Mesenteric fat pad (tissue), 1 donor: ENCODE measurements at places on chromosomes 6 and 20. TPM values are rescaled to one million over a fixed set of nuclear protein-coding genes. Genes with fewer than 3 reads are reported as not detected.

DNA sequence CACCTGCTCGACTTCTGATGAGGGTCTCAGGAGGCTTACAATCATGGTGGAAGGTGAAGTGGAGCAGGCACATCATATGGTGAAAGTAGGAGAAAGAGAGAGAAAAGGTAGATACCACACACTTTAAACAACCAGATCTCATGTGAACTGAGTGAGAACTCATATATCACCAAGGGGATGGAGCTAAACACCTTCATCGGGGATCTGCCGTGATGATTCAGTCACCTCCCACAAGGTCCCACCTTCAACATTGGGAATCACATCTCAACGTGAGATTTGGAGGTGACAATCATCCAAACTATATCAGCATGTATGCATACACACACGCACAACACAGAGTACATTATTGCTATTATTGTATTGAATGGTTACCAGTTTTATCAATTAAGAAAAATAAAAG is 453.3 kb upstream of the NRSN1 start:
- DNase-seq, result no peak

- DNase-seq, result no peak
Observed at GRCh38 chr6:156980515-156980914, 203.3 kb downstream of the ARID1B start.

DNA sequence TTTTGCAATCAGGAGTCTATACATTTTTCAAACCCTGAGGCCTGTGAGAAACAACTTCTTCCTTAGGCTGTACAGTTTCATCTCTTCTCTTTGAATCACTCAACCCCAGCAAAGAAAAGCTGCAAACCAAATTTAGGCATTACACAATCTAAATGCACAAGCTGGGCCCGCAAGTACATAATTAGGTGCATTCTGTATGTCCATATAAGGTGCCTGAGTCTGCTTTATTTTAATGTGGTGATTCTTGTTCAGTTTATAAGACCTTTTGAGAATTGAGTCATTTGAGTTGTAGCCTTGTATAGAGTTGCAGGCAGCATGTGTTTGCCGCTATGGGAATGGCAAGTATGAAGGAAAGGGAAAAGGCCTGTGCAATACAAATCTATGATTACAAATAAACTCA is 709.6 kb upstream of the MARCKS start:
- no peak for DNase-seq

- DNase-seq, result no peak
Observed at GRCh38 chr6:13044896-13045295, 283.4 kb downstream of the TBC1D7 start.

DNA sequence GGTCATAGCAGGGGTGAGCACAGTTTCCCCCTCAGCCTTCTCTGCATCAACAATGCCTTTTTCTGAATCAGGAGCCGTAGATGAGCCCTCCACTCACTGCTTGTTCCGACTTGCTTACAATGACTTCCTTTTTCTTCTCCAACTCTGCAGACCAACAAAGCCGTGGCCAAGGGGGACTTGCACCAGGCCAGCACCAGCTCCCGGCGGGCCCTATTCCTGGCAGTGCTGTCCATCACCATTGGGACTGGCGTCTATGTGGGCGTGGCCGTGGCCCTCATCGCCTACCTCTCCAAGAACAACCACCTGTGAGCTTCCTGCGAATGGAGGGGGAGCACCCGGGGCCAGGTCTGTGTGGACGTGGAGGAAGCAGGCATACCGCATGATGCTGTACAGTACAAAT is 195.8 kb downstream of the SYNDIG1 start:
- peak; percentile 87 for DNase-seq

The MSH5 gene
- total RNA-seq, result 14.8 TPM

The ZC2HC1B gene
- not detected for total RNA-seq

DNA sequence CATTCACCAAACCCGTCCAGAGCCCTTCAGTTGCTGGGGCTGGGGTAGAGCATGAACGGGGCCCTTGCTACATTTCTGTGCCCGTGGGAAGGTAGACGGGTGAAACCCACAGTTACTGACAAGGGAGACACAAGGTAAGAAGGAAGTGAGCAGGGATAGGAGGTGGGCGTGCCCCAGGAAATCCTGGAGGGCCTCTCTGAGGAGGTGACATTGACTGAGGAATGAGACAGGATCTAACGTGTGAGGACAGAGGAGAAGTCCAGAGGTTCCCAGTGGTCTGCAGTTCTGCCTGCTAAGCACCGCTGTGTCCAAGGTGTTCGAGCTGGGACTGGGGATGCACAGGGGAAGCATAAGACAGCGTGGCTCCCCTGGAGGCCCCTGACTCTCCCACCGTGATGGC is 378.8 kb downstream of the CDH4 start:
- no peak for DNase-seq

- DNase-seq, result no peak
Observed at GRCh38 chr6:46808806-46809205, 15.6 kb downstream of the MEP1A start.

DNA sequence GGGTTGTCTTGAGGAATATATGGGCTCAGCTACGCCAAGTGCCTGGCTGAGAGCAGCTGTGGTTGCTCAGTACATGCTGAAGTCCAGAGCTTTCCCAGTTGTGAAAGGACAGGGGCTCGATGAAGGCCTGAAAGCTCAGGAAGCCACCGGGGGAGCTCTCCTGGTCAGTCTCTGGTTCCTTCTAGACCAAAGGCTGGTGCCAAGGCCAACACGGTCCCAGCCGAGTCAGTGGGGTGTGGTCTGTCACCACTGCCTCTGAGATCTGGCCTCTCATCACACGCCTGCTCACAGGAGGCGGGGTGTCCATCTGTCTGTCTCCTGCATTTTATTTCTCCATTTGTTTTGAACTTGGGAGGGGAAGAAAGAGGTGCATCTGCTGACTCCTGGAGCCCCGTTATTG is 4.9 kb upstream of the FAM83C start:
- DNase-seq, result no peak

The NTSR1 gene
- total RNA-seq, result not detected

The PPIL6 gene
- total RNA-seq, result 2.3 TPM

The XKR7 gene
- not detected for total RNA-seq
